IPS DF 6.9 (cell line): ENCODE measurements at places on chromosomes 13 and 19.

- DNase-seq: no peak
Observed at GRCh38 chr19:38463365-38463764, 29.9 kb downstream of the RYR1 start.

- no peak for DNase-seq
Observed at GRCh38 chr13:25117312-25117711, 21.4 kb downstream of the PABPC3 start.

GRCh38 chr13:99941911-99942310 lies 29.7 kb downstream of the ZIC5 start:
- DNase-seq: no peak

DNA sequence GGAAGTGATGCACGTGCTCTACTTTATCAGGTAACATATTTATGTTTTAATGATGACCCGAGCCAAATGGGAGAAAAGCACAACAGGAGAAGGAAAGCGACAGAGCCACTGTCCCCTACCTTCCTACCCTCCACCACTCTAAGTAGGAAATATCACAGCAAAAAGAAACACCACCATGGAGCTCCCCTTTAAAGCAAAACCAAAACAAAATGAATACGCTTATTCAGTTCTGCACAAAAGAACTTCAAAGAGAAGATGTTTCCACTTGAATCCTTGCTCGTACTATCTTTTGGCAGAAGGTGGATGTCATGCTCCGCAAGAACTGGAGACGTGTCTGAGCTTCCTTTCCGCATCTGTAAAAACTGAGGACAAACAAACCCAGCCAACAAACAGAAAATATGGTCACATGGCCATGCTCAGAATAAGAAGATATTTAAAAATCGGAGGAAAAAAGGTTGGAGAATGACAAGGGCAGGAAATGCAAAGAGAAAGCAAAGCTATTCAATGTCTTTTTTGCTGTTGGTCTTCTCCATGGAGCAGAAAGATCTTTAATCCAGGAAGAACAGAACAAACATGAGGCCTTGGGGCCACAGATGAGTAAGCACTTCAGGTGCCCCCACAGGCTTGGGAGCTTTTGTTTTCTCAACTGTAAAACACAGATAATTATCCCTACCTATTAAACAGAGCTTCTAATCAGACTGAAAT lies 19.5 kb downstream of the N4BP2L1 start:
- no peak for DNase-seq

GRCh38 chr13:74597526-74597925 lies 463.3 kb upstream of the KLF12 start:
- no peak for DNase-seq

DNA sequence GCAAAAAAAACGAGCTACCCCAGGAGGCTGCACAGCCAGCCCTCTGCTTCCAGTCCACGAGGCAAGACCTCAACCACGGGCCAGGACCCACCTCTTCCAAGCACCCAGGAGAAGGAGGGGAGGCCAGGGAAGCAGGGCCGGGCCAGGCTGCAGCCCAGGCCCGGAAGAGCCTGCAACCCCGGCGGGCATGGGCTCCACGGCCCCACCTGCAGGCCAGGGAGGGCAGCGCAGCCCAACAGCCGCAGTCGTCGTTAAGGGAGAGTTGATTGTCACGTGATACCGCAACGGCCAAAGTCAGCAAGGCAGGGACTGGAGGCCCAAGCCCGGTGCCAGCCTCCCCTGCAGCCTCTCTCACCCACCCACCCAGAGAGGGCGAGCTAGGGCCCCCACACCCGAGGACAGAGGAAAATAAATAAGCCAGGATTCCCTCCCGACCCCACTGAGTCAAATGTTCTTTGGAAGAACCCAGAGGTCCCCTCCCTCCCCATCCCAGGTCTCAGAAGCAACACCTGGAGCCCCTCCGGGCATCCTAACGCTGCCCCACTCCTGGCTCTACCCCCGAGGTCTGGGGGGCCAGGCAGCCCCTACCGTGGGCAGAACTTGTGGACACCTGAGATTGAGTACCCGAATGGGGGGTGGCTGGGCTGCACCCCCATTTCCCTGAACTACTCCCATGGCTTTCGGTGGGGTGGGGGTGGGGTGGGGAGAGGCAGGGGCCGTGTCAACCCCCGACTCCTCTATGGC lies 5.2 kb upstream of the REXO1 start:
- no peak for DNase-seq

- no peak for DNase-seq
Observed at GRCh38 chr13:92994056-92994455, 232.6 kb upstream of the GPC6 start.

DNA sequence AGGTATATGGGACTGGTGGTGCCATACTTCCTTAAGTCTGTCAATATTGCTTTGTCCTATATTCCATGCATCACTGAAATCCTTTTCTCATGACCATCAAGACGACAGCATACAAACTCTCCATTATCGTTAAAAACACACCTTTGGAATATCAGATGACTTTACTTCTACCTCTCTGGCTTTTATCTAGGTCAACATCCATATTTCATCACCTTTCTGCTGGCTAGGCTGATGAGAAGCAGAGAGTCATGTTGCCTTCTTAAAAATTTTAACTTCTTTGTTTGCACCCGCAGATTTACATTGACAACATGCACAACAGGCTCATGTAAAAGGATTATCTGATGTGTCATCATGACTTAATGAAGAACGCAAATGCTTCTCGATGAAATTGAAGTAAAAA lies 771.4 kb downstream of the OLFM4 start:
- DNase-seq: no peak

DNA sequence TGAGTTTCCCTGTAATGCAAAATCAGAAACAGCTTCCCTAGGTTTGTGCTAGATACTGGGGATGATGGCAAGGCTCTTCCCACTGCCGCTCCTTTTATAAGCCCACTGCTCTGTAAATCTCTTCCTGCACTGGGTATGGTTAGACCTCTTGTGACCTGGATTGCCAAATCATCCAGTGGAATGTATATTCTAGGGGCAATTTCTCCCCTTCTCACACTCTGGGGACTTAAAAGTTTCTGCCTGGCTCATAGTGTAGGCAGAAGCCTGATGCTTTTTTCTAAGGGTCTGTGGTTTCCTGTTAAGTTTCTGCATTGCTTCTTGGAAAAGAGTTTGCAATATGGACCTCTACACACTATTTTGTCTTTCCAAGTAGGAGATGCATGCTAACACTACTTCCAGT lies 1582.0 kb upstream of the PCDH20 start:
- DNase-seq: no peak

DNA sequence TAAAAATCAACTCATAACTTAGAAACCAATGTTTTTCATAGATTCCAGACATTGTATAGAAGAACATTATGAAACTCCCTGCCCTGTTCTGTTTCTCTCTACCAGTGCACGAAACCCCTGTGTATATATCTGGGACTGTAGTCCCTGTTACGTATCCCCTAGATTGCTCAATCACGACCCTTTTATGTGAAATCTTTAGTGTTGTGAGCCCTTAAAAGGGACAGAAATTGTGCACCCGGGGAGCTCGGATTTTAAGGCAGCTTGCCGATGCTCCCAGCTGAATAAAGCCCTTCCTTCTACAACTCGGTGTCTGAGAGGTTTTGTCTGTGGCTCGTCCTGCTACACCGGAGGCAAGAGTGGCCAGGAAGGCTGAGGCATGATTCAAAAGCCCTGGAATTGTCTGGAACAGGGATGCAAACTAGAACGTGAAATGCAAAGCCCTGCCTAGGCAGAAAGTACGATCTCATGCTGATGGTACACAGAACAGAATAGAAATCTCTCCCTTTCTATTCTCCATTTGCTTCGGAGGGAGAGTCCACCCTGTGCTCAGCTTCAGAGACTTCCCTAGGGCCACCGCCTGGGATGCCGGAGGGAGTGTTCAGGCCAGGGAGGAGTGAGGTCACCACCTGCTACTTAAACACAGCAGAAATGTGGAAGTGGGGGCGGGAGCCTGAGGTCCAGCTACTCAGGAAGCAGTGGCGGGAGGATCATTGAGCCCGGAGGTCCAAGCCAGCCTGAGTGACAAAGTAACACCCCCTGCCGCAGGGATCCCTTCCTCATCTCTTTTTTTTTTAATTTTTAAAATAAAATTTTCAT lies 758 bp upstream of the ZNF888 start:
- no peak for DNase-seq

- no peak for DNase-seq
Observed at GRCh38 chr19:3250675-3251074, 26.2 kb downstream of the CELF5 start.

- DNase-seq: no peak
Observed at GRCh38 chr19:3359015-3359918, 7.1 kb upstream of the NFIC start.

GRCh38 chr13:48654511-48654910 lies 782 bp downstream of the CYSLTR2 start:
- no peak for DNase-seq

GRCh38 chr13:77358001-77358400 lies 31.1 kb upstream of the MYCBP2 start:
- no peak for DNase-seq

DNA sequence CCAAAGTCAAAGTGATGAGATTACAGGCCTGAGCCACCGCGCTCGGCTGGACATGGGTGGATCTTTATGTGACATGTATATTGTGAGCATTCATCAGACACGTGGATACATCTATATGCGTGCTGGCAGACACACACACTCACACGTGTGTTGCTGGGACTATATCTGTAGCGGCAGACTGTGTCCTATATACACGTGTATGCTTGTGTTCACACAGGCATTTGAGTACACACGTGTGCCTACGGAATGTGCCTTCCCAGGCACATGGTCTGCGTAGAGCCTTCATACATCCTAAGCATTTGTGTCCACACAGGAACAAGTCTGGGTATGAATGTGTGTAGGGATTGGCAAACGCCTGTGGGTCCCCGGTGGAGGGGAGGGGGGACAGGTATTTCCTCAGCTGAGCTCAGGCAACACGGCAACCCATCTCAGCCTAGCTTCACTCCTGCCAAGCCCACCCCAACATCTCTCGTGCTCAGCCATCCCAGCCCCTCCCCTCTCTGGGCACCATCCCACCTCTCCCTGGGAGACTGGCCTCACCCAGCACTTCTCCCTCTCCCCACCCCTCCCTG lies 2.6 kb downstream of the UNC13A start:
- no peak for DNase-seq

GRCh38 chr13:97379386-97379785 lies 54.6 kb upstream of the RAP2A start:
- DNase-seq: no peak

DNA sequence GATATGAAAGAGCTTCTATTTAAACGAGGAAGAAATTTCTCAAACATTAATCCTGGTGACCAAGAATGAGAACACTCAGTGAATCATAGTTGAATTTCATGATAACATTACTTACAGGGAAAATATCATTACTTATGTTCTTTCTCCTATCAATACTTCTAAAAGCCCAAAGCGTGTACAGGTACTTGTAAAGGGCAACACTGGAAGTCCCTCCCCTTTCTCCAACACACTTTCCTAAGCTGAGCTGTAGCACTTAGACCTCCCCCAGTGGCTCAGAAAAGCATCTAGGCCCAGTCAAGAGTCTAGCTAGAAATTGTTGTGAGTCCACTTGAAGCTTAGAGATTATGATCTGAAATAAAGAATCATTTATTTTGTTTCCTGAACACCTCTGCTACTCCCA lies 150.7 kb downstream of the ABCC4 start:
- no peak for DNase-seq

- DNase-seq: no peak
Observed at GRCh38 chr19:3784607-3785450, 1.4 kb downstream of the MATK start.

DNA sequence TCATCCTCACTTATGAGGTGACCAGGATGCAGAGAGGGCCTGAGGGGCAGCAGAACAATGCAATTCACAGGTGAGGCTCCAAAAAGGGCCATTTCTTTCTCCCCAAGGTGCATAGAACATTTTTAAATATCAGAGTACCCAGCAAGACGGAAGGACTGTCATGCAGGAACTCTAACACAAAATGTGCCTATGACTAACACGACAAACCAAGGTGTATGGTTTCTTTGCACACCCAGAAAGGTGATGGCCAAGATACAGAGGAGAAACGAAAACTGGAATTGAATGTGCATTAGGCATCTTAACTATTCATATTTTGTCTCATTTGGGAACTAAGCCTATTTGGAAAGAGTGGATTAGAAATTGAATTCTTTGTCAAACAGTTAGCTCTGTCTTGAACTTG lies 29.9 kb downstream of the SHISA2 start:
- DNase-seq: no peak

DNA sequence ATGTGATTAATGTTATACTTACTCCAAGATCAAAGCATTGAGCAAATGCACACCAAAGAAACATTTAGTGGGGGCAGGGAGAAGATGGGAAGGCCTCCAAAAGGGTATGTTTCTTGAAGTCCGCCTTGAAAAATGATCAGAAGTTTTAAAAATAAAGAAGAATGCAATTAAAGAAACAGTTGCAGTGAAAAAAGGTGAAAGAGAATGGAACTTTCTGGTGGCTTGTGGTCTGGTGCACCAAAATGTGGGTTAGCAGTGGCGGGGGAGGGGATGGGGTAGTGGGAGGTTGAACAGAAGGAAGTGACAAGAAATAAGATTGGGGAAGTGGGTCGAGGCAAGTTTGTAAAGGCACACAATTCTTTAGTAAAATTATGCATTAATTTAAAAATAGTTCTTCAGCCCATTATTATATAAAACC lies 2.5 kb downstream of the LCP1 start:
- DNase-seq: no peak

GRCh38 chr19:4441994-4442818 lies 15.4 kb downstream of the UBXN6 start:
- no peak for DNase-seq

GRCh38 chr19:31908496-31909225 lies 436.7 kb upstream of the ZNF507 start:
- no peak for DNase-seq

GRCh38 chr19:447816-448560 lies 12.8 kb downstream of the SHC2 start:
- no peak for DNase-seq

- DNase-seq: no peak
Observed at GRCh38 chr19:3612901-3613741, 6.4 kb upstream of the TBXA2R start.

DNA sequence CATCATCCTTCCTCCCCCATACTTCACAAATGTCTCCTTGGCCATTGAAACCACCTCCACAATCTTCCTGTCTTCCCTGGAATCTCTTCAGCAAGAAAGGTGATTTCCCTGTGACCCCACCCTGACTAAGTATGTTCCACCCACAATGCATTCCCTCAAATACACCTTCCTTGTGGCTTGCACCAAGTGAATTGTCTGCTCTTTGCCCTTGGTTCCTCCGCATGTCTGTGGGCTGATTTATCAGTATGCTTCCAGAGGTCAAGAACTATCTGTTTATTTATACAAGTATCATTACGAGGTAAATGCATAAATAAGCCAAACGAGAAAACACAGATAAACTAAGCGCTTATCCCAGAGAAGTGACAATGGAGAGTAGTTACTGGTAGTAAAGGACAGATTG lies 45.4 kb upstream of the POMP start:
- DNase-seq: no peak

DNA sequence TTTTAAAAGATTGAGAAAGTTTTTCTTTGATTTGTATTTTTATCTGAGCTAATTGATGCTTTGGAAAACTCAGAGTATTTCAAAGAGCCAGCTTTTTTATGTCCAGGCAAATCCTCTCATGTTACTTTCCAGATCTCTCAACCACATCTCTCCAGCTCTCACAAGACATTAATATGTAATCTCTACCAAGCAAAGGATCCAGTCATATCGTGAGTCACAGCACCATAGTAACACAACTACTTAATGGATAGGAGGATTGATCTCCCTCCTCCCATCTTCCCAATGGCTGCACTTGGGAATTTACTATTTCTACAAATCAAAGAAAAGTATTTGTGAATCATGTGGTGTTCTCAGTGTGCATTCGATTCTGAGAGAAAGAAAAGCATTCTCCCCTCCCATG lies 63.3 kb downstream of the POU4F1 start:
- no peak for DNase-seq
